ENCODE measurements at places on chromosomes 1 and 21.

DNA sequence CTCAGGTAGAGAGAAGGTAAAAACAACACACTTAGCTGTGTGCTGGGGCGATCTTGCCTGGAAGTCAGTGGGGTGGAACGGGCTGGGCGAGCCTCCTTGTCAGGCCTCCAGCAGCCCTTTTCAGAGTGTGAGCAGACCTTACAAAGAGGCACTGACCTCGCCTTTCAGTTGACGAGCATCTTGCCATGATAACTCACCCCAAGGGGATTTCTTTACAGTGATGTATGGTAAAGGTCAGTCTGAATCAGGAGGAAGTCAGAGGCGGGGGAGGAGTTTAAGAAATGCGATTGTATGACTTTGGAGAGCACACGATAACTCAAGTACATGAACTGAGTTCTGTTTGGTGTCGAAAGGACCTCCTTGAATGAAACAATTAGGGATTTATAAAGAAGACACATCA is 326.5 kb upstream of the PROX1 start:
- DNase-seq: no peak

DNA sequence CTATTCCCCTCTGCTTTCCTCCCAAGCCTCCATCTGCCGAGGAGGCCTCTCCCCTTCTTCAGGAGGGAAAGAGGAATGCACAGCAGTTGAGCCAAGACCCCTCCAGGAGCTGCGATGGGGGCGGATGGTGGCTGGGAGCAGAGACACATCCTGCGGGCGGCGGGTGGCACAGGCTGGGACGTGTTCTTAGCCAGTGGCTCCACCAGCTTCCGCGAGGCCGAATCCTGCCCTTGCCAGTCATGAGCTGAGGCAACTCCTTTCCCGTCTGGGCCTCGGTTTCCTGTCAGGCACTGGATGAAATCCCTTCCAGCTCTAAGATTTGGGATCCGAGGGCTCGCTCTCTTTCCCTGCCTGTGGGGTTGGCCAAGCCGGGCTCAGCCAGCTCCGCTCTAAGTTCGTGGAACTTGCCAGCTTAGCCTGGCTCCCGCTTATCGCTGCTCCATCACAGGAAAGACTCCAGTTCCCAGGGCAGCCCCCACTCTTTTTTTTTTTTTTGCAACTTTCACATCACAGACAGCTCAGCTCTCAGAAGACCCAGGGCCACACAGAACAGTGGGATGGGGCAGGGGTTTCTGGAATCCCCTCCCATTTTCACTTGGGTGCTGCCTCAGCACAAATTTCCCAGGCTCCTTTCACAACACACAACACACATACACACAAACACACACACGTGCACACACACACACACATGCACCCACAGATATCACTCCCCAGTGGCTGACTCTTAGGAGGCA is 506 bp downstream of the MYOM3 start:
- DNase-seq: no peak

GRCh38 chr1:206467915-206468314 is 2.4 kb upstream of the IKBKE start:
- no peak for DNase-seq

DNA sequence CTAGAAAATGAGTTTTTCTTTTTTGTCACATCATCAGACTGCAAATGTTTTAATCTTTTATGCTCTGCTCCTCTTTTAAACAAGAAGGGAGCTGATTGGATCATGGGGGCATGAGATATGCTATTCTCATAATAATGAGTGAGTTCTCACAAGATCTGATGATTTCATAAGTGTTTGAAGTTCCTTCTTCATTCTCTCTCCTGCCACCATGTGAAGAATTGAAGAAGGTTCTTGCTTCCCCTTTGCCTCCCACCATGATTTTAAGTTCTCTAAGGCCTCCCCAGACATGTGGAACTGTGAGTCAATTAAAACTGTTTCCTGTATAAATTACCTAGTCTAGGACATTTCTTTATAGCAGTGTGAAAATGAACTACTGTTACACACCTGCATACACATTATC is 218.2 kb downstream of the NRIP1 start:
- no peak for DNase-seq

- no peak for DNase-seq
These were observed 150.0 kb downstream of the MAGI3 start for GRCh38 chr1:113540335-113540734.

- DNase-seq: no peak
These were observed 1189.2 kb downstream of the PLA2G4A start for GRCh38 chr1:188017921-188018320.

DNA sequence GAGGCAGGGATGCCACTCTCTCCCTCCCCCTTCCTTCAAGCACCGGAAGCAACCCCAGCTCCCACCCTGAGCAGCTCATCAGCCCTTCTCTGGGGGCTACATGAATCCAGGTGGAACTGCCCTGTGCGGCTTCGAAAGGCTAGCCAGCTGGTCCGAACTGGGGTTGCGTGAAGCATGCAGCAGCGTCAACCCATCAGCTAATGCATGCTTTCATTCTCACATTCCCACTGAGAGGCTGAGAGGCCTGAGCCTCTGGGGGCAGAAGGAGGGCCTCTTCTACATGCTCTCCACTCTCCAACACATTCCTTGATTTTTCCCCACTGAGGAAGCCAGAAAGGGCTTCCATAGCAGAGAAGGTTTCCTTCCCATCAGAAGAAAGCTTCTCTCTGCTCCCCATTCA is 5.6 kb downstream of the RXRG start:
- no peak for DNase-seq

- DNase-seq: no peak
These were observed 16.5 kb upstream of the ASAP3 start for GRCh38 chr1:23500466-23500865.

DNA sequence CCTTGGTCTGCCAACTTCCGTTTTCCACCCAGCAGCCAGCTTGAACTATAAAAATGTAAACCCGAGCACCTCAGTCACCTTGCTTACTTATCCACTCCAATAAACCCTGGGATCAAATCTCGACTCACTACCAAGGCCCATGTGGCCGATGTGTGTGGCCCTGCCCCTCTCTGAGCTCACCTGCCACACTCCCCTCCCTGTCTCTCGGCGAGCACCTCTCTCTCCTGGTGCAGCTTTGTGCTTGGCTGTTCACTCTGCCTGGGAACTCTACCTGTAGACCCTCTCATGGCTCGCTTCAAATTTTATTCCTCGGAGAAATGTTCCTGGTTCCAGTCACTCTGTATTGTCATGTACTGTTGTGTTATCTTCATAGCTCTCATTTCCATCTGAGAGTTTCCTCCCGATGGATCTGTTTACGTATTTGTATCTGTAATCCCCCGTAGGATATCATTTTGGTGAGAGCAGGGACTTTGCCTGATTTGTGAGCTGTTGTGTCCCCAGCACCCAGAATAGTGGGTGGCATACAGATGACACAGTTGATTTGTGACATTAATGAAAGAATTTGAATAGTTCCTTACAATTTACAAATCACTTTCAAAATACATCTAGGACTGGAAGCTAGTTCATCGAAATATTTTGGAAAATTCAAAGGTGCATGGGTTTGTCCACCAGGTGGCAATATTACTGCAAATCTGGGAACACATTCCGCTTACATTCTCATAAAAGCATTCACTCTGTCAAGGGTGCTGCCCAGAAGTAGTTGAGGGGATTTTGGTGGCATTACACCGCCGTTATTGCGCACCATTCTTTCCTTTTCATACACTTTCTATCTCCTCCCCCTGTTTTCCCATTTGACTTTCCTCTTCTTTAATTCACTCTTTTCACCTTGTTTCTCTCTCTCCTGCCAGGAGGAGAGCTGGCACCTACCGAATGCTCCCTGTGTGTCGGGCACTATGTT is 95.3 kb downstream of the ABCA4 start:
- no peak for DNase-seq

GRCh38 chr1:45317166-45317565 is 9.5 kb upstream of the HPDL start:
- no peak for DNase-seq

DNA sequence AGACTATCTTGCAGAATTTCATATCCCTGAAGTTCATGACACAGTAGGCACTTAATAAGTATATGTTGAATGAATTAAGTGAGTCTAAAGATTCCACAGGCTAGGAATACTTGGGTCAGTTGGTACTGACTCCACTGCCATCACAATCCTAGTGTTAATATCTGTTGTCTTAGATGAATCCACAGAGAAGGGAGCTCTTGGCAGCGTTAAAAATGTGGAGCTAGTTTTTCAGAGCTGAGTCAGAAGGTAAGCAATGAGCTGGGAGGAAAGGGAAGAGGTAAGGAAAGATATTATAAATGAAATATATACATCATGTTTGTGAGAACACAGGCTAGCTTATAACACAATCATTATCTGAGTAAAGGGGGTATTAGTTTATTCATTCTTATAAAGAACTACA is 21.8 kb upstream of the GORAB start:
- no peak for DNase-seq

GRCh38 chr21:41631564-41632461 is 123.9 kb upstream of the TMPRSS2 start:
- no peak for DNase-seq

GRCh38 chr1:203287109-203287893 is 18.0 kb upstream of the BTG2 start:
- DNase-seq: peak; percentile 50

GRCh38 chr1:198867182-198867581 is 228.3 kb downstream of the PTPRC start:
- no peak for DNase-seq

- DNase-seq: no peak
These were observed 351.4 kb downstream of the ZNF326 start for GRCh38 chr1:90346349-90346748.

DNA sequence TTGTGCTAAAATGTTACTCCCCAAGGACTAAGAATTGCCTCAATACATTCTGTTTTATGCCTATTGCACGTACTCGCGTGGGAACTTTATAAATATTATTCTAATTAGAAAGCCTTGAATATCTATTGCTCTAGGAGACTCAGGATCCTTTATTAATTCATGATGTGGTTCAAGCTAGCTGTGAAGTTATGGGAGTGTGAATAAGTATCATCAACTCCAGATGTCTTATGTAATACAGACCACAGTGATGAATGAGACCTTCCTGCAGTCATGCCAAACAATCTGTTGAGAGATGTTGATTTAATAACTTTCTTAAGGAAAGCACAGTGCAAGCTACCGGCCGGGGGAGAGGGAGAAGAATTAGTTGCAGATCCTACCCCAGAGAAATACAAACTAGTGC is 519.2 kb upstream of the ZP4 start:
- no peak for DNase-seq

- DNase-seq: no peak
These were observed 687 bp upstream of the SEMA6C start for GRCh38 chr1:151147132-151147503.

GRCh38 chr1:44355582-44356305 is 687 bp upstream of the ERI3 start:
- no peak for DNase-seq

DNA sequence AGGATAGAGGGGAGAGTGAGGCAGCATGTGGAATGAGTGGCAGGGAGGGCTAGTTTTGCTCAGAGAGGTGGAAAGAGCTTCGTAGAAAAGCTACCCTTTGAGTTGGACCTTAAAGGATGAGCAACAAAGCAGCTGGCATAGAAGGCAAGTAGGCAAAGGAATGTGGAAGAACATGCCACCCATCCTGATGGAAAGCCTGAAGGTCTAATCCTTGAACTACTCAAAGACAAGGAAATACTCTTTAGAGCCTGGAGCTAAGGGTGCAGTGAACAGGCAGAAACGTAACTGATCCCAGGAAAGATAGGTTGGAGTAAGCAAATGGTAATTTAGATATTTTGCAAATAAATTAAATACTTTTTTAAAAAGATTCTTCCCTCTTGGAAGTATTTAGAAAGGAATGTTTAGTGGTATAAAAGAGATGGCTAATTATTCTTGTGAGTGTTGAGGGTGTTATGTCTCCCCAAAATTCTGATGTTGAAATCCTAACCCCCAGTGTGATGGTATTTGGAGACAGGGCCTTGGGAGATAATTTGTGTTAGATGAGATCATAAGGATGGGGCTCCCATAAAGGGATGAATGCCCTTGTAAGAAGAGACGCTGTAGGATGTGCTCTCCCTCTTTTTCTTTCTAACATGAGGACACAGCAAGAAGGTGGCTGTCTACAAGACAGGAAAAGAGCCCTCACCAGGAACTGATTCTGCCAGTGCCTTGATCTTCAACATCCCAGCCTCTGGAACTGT is 308.1 kb upstream of the RUNX1 start:
- no peak for DNase-seq

DNA sequence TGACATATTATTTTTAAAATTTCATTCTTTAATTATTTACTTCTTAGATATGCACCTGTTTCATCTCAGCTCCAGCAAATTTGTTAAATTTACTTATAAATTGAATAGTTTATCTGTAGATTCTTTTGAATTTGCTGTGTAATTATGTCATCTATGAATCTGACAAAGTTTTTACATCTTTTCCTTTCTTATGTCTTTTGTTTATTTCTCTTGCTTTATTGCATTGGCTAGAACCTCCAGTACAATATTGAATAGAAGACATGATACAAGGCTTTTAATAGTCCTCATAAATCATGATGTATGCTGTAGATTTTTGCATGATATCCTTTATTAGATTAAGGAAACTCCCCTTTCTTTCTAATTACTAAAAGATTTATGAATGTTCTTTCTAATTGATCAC is 20.8 kb downstream of the CR1 start:
- no peak for DNase-seq

- DNase-seq: no peak
These were observed 39.8 kb downstream of the EDARADD start for GRCh38 chr1:236433819-236434315.

- no peak for DNase-seq
These were observed 37.8 kb downstream of the LPAR3 start for GRCh38 chr1:84855168-84855567.

DNA sequence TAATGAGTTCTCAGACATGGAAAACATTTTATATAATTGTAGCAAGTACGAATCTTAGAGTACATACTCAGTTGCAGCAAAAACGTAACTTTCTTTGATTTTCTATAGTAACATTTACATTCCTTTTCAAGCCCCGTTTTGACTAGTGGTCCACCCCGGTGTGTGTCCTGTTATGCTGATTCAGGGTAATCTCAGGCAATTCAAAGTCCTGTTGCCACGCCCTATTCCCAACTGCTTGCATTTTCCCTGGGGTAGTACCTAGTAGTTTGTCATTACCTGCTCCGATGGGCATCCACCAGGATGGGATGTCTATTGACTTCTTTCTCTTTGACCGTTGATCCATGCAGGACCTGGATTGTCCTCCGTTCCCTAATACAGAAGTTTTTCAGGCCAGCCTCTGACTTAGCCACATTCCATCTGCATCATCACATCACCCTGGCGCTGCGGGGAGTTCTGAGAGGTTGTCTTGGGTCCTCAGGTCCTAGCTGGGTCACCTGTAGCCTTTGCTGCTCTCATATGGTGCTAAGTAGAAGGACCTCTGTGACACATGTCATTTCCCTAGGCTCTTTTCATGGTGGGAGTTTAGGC is 15.0 kb upstream of the FCAMR start:
- DNase-seq: no peak

DNA sequence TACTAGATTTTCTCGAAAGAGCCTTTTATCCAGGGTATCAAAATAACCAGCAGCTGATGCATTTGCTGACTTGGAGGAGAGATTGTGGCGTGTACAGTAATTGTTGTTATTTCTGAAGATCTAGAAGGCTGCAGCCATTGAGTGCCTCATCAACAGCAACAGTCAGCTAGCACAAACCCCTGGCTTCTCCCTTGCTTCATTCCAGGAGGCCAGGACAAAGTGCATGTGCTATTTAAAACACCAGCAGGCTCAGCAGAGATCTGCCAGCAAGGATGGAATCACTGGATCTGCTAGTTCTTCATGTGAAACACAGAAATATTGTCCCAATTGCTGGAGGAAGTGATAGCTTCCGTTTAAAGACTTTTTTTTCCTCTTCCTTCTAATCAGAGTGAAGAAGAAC is 2.8 kb upstream of the NGF start:
- no peak for DNase-seq

- no peak for DNase-seq
These were observed 94.3 kb upstream of the C1orf105 start for GRCh38 chr1:172326136-172326535.

Measured in activated CD8-positive, alpha-beta memory T cell treated with anti-CD3 and anti-CD28 coated beads for 1 hour (primary cell).